ENCODE measurements at places on chromosomes 5 and 9.

GRCh38 chr5:59021286-59021673, 438.4 kb downstream of the RAB3C start:
- DNase-seq: no peak

DNA sequence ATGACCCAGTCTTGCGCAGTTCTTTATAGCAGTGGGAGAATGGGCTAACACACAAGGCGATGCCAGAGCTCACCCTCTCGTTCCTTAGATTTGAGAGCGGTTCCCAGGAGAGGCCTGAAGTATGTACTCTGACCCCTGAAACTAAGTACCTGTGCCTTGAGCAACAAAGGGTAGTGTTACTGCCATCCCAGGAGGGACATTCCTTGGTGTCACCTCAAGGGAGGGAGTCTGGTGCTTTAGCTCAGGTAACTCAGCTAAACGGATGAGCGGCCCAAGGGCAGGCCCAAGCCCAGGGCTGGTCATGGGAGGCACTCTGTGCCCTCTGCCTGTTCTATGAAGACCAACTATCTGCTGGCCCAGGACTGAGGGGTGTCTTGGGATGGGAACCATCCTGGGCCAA, 20.2 kb downstream of the KYAT1 start:
- DNase-seq: no peak

DNA sequence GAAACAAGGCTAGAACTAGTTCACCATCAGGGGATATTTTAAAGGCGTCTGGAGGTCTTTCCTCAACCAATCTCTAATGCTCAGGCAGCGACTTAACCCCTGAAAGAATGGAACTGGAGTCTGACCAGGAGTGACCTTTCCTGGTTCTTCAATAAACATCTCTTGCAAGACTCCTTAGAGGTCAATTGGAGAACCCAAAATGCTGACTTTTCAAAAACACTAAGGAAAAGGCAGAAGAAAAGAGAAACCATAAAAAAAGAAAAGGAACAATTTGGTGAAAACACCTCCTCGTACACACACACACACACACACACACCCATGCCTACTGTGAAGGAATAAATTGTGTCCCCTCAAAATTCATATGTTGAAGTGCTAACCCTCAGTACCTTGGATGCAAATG, 12.3 kb downstream of the TIMD4 start:
- DNase-seq: no peak

- no peak for DNase-seq
Measured at GRCh38 chr9:38706493-38706892, 13.4 kb downstream of the FAM240B start.

- DNase-seq: no peak
Measured at GRCh38 chr5:133523013-133523658, 89.2 kb downstream of the FSTL4 start.

GRCh38 chr9:76296561-76297310, 97.5 kb downstream of the RFK start:
- DNase-seq: no peak

DNA sequence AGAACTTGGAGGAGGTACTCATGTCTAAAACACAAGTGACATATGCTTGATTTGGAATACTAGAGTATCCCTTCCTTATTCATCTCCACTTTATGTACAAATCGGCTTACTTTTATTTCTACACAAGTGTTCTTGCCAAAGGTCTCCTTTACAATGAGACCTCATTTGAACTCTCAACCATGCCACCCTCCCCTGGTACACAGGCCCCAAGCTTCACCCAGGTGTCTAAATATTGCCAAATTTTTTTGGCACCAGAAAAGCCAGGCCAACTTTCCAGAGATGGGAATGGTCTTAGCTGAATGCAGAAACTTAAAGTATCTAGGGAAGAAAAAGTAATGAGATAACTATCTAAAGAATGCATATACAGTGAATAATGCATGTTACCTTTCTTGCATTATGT, 18.9 kb downstream of the LYSMD3 start:
- DNase-seq: no peak

DNA sequence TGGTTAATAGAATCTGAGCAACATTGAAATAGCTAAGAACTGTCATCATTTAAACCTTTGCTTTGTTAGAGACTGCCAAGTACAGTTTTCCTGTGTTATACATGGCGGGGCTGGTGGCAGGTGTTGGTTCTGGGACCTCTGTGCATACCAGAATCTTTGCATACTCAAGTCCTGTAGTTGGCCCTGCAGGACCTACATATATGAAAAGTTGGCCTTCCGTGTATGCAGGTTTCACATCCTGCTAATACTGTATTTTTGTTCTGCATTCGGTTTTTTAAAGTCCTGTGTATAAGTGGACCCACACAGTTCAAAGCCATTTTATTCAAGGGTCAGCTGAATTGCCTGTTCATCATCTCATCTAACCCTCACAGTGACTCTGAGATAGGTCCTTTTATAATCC, 36.4 kb downstream of the LARP1 start:
- no peak for DNase-seq

DNA sequence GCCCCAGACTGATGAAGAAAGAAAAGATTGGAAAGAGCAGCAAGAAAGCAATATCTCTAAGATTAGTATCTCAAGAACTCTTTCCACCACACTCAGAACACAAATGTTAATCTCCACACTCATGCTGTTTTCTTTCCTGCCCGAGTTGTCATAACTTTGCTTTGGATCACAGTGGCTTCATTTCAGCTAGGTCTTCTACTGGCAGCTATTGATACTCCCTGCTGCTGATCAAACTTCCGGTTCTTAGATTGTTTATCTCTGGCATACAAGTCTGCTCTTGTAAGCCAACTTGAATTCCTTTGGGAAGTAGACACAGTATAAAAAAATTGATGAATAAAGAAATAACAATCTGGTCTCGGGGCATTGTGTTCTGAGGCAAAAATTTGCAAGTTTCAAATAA, 77.7 kb upstream of the SPEF2 start:
- no peak for DNase-seq

DNA sequence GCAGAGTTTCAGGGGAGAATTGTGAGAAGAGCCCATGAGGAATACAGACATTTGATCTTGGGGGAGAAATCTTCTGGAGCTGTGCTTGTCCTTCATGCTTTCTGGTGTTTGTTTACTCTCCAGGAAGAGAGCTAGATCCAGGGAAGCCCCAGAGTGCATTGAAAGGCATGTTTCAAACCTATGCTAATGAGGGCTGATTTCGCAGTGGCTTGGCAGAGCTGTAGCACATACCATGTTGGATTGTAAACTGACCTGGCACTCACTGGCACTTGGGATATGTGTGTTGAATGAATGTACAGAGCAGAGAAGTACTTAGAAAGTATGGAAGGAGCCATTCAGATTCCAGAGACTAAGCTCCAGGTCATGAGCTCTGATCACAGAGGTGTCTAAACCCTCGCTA, 30.9 kb downstream of the TNFSF8 start:
- no peak for DNase-seq

DNA sequence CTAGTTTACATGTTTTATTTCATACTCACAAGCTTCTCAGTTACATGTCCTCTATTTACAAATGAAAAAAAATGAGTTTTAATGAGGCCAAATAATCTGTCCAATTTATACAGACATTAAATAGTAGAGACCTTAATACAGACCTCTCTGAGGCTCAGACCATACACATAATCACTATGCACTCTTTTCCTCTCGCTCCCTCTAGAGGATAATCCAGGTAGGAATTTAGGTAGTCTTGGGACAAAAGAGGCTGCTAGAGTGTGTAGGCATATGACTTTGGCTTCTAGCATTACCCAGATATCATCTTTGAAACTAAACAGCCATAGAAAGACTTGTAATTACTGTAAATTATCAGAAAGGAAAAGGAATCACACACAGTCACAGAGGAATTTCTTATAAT, 444.7 kb downstream of the HINT1 start:
- DNase-seq: no peak

- no peak for DNase-seq
Measured at GRCh38 chr9:84748112-84748511, 78.6 kb downstream of the NTRK2 start.

GRCh38 chr5:133391354-133392136, 220.8 kb downstream of the FSTL4 start:
- DNase-seq: no peak

- no peak for DNase-seq
Measured at GRCh38 chr5:172445866-172446265, 8.5 kb downstream of the SH3PXD2B start.

GRCh38 chr5:73892806-73893205, 266.8 kb downstream of the ARHGEF28 start:
- no peak for DNase-seq

- DNase-seq: no peak
Measured at GRCh38 chr9:21504894-21505293, 22.8 kb upstream of the IFNE start.

DNA sequence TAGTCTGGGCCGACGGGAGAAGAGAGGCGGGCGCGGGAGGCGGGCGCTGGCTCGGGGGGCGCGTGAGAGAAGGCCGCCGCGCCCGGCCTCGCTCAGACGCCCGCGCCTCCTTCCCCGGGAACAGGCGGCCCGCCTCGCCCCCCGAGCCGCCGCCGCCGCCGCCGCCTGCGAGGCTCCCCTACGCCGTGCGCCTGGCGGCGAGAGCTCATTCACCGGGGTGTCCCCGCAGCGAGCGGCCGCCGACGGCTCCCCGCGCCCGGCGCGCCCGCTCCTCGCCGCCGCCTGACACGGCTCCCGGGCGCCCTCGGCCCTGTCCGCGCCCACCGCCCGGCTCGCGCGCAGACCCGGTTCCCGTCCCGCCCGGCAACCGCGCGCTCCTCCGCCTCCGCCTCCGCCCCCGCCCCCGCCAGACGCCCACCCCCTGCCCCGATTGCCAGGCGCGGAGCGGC, at the start of gene GNAQ:
GNAQ (minus strand) TSS at position 368 of the 449 bp plus-strand sequence. CDS start 576 bp downstream, outside the sequence.
- DNase-seq: peak; percentile 13

GRCh38 chr9:18707489-18708205, 233.7 kb downstream of the ADAMTSL1 start:
- DNase-seq: no peak

DNA sequence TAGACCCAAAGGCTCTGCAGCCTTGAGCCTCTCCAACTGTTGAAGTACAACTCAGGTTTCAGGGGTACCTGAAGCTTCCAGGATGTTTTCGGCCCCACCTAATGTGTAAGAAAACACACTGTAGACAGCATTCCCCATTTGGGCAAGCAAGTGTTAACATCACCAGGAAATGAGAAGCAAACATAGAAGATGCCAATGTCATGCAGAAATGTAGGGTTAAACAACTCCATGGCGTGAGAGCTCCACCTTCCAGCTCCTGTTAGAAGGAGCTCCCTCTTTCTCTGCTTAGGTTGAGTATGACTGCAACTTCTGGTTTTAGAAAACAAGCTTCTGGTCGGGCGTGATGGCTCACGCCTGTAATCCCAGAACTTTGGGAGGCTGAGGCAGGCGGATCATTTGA, 31.0 kb upstream of the DENND1A start:
- DNase-seq: no peak

DNA sequence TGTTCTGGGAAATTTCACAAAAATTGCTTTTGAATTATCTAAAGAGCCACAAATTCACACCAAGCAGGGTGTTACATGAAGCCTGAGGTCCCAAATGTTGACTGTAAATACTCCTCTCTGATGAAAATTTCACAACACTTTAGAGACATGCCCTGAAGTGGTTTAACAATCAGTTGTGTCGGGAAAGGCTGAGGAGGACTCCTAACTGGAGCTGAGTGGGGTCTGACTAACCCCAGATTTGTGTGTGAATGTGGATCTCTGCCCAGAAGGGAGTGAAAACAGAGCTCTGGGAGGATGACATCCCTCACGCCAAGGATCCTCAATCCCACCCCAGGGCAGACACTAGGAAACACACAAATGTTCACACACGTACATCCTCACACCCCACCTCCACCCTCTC, 31.1 kb upstream of the GRXCR2 start:
- no peak for DNase-seq

DNA sequence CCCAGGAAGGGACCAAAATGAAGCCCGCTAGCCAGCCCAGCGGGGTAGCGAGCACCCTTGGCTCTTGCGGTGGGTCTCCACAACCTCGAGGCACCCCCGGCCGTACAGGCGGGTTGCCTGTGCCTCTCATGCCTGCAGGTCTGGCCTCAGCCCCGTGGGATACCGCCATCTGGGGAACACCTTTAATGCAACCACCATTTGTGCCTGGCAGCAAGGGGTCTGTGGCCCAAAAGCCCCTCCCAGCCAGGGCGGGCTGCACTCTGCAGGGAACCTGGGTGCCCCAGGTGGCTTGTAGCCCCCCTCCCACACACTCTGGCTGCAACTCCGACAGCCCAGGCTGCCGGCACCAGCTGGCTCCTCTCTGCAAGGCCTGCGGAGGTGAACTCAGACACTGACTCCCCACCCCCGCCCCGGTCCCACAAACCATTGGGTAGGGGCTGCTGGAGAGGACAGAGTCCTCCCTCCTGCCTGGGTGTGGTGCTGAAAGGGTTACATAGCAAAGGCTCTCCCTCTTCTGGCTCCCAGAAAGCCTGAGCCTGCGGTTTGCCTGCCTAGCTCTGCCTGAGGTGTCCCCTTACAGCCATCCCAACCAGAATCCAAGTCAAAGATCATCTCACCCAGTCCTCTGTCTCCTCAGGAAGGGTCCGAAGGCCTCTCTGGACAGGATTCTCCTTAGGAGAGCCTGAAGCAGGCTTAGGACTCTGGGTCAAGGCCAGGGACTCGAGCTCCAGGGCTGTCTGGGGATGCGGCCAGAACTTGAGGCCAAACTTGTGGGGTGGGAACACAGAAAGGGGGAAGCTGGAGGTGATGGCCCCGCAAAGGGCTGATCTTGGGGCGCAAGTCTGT, 109.4 kb downstream of the PSD2 start:
- DNase-seq: no peak

- DNase-seq: no peak
Measured at GRCh38 chr9:96564217-96564616, 55.4 kb downstream of the CDC14B start.

GRCh38 chr5:106174903-106175302, 1495.8 kb downstream of the EFNA5 start:
- DNase-seq: no peak

GRCh38 chr9:108043585-108043984, 554.0 kb upstream of the KLF4 start:
- DNase-seq: no peak

GRCh38 chr9:132795511-132796303, 82.4 kb downstream of the AK8 start:
- DNase-seq: no peak

GRCh38 chr5:157063776-157064430, 5.0 kb upstream of the HAVCR1 start:
- no peak for DNase-seq

DNA sequence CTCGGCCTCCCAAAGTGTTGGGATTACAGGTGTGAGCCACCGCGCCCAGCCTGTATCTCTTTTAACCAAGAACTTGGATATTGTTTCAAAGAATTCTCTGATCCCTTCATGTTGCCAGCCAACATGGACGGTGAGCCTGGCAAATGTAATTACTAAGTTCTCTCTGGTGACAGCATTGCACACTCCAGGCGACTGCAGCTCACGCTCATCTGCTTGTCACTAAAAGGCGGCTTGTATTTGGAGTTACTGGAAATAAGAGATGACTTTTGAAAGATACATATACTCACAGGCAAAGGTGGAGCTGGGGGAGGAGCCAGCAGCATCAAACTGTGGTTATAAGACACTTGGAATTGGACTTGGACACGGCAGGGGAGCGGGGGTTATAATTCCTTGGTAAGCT, 172.3 kb downstream of the SLIT3 start:
- DNase-seq: no peak

Data from activated gamma-delta T cell treated with anti-CD3 and anti-CD28 coated beads, Interleukin-2, amount 50 U/mL, for 16 hours (primary cell).